ENCODE measurements at places on chromosomes 11 and 22.

GRCh38 chr11:36953976-36954375, 355.9 kb upstream of the RAG2 start:
- DNase-seq = no peak

DNA sequence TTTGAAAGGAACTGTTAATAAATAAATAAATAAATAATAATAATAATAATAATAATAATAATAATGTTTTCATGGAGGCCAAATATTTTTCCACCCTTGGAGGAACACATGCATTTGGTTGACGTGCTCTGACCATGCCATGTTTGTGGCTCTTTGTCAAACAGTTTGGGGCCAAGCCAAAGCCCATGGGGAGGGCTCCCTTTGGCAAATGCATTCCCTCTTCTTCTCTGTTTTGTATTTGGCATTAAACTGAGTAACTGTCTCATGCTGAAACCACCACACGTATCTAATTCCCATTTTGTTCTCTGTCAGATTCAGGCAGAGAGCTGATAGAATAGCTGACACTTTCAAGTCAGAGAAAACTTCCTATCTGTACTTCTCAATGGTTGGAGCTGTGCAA, 68.6 kb upstream of the PAX6 start:
- no peak for DNase-seq

DNA sequence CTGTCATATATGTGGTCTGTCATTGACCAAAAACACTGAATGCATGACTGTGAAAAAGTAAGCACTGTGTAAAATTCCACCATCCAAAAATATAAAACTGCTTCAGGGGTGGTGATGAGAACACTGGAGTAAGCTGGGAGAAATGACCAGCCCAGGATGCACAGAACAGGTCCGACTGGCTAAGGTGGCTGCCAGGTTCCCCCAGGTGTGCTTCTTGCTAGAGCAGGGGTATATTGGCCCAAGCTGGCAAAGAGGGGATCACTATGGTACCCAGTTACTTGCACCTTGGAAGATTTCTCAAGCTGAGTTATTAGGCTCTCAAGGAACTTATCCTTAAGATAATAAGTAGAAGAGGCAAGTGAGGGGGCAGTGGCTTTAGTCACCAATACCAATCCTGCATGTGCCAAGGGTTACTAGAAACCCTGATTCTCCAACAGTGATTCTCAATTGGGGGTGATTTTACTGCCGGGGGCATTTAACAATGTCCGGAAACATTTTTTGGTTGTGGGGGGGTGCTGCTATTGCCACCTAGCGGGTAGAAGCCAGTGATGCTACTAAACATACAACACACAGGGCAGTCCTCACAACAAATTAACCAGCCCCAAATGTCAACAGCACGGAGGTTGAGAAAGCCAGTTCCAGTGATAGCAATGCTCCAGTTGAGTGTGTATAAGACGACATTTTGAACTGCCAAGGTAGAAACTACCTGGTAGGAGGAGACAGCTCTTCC, 15.7 kb downstream of the SNU13 start:
- no peak for DNase-seq

- no peak for DNase-seq
Measured at GRCh38 chr11:65288706-65289536, 25.7 kb upstream of the CDC42EP2 start.

DNA sequence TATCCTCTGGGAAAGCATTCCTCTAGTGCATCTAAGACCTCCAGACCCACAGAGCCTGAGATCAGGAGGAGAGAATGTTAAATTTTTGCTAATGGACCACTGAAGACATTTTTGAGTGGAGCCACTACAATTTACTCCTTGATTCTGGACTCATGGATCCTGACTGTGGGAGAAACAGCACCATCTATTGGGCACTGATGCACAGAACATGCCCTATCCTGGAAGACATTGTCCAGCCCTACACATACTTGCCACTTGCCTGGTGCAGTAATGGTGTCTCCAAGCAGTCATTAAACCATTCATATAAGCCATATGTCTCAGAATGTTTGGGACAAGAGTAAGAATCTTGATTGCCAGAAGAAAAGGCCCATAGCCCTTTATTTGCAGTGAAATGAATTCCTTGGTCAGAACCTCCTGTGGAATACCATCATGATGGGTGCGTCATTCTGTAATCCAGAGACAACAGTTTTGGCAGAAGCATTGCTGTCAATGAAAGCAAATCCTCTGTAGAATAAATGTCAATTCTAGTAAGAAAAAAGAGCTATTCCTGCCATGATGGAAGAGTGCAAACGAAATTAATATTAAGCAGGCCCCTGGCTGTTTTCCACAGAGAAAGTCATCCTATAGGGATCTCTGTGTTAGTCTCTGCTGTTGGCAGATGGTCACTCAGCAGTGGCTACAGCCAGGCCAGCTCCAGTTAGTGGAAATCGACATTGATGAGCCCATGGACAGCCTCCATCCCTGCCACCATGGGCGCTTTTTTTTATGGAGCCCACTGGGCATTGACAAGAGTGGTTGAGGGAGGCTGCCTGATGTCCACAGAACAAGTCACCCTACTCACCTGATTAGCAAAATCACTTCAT, 43.5 kb downstream of the GGTLC2 start:
- DNase-seq = no peak

GRCh38 chr11:29518389-29519174, 498.2 kb downstream of the KCNA4 start:
- DNase-seq = no peak

DNA sequence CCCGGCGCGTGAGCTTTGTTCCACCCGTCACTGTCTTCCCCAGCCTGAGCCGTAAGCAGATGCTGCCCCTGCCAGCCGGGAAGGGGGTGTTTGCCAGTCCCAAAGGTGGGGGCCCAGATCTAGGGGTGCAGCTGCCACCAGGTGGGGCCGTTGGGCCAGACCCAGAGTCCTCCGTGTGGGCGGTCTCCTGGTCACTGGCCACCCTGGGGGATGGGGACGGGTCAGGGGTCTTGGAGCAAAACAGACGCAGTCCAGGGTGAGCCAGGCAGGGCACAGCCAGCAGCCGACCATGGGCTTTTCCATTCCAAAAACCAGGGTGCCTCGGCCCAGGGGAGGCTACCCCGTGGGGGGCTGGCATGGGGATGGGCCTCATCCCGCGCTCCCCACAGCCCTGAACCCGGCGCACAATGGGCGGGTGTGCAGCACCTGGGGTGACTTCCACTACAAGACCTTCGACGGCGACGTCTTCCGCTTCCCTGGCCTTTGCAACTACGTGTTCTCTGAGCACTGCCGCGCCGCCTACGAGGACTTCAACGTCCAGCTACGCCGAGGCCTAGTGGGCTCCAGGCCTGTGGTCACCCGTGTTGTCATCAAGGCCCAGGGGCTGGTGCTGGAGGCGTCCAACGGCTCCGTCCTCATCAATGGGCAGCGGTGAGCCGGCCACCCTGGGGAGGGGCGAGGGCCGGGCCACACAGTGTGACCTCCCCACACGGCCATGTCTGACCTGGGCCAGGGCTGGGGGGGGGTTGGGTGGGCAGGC, 3.5 kb downstream of the MUC5B start:
- no peak for DNase-seq

DNA sequence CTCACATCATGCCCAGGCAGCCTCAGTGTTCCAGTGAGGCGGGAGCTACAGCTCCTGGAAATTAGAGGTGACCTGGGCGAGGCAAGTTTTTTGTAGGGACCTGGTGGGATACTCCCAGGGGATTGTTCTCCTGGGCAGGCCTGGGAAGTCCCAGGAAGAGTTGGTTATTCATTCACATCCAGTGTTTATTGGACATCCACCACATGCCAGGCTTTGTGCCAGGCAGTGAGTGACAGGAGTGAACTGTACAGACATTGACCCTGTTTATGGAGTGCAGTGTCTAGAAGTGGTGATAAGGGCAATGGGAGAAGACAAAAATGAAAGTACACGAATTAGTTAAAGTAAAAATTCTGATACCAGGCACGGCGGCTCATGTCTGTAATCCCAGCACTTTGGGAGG, 29.4 kb downstream of the YWHAH start:
- DNase-seq = no peak

- no peak for DNase-seq
Measured at GRCh38 chr11:92383430-92383829, 158.8 kb downstream of the FAT3 start.

DNA sequence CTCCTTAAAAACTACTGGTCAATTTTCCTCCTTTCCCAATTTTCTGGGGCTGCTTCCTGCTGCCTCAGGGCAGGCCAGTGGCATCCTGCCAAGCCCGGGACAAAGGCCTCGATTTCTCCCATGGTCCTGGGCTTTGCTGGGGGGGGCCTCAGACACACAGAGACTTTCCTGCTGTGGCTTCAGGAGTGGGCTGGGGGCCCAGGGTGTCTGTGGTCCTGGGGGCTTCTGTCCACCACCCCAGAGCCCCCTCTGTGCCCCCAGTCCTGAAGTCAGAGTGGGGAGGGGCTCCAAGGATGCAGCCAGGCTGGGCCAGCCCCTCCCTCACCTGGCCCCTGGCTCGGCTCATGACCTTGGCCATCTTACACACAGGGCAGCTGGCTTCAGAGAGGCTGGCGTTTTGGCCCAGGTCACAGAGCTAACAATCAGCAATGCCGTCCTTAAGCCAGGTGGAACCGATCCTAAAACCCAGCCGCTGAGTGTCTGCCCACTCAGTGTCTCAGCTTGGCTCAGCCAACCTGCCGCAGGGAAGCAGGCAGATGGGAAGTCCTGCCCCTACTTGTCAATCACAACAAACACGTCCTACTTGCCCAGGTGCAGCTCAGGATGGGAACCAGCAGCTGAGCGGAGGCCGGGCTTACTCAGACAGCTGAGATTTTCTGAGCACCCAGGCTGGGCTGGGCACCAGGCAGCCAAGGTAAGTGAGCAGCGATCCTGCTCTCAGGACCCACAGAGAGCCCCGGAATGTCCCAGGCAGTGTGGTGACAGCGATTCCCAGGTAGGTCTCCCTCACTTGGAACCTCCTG, 34.6 kb downstream of the OSBPL5 start:
- DNase-seq = no peak

GRCh38 chr11:68050371-68050841, 11.6 kb downstream of the TCIRG1 start:
- DNase-seq = no peak

DNA sequence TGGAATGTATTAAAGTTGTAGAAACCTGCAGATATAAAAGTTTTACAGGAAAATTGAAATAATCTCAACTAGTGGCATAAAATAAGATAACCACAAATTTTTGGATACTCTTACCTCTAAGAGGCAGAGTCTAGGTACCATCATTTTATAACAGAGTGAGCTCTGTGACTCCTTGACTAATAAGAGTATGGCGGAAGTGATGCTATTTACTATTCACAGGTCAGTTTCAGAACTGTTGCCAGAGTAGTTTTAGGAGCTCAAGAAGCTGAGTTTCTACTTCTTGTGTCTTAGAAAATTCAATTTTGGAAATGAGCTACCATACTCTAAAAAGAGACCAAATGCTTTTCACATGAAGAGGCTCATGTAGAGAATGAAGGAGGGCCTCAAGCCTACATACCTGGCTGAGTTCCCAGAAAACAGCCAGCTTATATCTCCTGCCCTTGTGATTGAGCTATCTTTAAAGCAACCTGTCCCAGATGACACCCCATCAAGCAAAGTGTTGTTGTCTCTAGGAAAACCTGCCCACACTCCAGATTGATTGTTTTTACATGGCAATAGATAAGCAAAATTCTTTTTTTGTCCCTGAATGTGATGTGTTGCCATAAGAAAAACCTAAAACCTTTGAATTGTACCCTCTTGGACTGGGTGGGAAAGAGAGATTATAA, 712.8 kb upstream of the CNTN5 start:
- DNase-seq = no peak

DNA sequence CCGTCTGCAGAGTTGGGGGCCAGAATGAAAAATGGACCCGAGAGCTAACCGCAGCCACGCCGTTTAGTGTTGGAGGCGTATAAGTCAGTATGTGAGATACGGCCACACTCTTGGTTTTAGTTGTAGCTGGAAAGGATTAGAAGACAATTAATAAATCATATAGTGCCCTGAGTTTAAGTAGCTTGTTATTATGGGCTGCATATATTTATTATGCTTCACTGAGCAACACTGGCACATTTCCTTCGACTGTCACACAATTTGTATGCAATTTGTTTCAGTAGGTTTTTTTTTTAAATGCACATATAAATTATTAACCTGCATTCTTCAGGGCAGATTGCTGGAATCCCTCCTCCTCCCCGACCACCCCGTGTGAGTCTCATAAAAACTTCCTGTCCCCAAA, 56.9 kb downstream of the PKNOX2 start:
- no peak for DNase-seq

DNA sequence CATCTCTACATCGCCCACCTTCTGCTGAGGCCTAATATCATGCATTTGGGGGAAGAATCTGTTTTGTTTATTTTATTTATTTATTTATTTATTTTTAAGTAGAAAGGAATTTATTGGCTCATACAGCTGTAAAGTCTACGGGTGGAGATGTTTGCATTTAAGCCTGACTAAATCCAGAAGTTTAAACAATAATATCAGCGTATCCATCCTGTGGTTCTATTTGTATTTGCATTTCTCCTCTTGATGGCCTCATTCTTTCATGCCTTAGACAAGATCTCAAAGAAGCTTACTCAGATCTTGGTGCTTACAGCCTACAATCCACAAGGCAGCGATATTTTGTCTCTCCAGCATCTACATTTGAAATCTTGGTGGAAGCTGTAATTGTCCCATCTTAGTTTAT, 67.1 kb upstream of the CARD18 start:
- DNase-seq = no peak

DNA sequence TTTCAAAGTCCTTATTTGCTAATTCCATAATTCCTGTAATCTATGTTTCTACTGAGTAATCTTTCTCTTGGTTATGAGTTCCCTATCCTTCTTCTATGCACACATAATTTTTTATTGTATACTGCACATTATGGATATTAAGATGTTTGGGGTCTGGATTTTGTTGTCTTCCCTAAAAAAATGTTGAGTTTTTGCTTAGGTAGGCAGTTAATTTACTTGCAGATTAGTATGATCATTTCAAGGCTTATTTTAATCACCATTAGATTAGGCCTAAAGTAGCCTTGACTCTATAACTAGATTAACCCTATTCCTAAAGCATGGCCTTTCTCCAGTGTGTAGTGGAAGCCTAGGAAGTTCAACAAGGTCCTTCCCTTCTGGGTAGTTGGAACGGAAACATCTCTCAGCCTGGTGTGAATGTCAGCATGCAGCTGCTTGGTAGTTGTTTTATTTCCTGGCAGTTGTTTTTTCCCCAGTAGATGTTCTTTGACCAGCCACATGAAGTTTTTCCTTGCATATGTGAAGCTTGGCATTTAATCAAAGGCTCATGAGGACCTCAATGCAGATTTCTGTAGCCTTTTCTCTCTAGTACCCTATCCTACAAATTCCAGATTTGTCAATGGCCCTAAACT, 419.3 kb upstream of the NARS2 start:
- DNase-seq = no peak

Measured in NCI-H187 treated with DMSO at 0.1 percent for 48 hours (cell line).